NCI-H524 (cell line): ENCODE measurements at places on chromosomes 3 and 15.

GRCh38 chr15:52408823-52409222 is 113.2 kb upstream of the MYO5C start:
- DNase-seq: no peak

DNA sequence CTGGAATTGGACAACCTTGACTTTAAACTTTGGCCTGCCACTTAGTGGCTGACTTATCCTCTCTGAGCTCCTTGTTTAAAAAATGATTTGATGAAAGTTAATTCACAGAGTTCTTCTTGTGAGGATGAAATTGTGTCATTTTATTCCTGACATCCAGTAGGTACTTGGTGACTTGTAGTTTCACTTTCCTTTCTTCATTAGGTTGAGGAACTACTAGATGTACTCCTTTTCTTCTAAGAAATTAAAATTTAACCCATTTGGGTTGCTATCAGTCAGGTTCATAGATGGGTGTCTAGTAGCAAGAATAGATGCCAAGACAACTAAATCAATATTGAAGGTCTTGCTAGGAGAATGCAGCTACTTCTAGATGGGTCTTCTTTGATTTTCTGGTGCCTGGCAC is 5.2 kb downstream of the NR1D2 start:
- no peak for DNase-seq

GRCh38 chr3:194051366-194052149 is 84.4 kb upstream of the HES1 start:
- no peak for DNase-seq

- DNase-seq: peak; percentile 93
Measured at GRCh38 chr3:160454995-160455394, 5.4 kb upstream of the TRIM59 start.

DNA sequence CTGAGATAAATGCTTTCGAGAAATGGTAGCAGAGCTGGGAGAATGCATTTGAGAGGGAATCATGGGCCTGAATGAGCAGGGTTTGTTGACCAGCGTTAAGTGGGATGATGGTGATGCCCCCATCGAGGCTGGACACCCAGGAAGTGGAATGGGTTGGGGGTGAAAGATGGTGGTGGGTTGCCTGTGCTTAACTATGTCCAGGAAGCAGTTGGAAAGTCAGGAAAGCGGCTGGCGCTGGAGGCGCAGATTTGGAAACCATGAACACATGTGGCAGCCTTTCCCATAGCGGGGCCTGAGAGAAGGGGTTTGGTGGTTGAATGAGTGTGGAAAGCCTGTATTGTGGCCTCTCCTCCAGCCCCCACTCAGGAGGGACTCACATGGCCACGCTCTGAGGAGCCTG is 80.7 kb downstream of the AAGAB start:
- DNase-seq: no peak

DNA sequence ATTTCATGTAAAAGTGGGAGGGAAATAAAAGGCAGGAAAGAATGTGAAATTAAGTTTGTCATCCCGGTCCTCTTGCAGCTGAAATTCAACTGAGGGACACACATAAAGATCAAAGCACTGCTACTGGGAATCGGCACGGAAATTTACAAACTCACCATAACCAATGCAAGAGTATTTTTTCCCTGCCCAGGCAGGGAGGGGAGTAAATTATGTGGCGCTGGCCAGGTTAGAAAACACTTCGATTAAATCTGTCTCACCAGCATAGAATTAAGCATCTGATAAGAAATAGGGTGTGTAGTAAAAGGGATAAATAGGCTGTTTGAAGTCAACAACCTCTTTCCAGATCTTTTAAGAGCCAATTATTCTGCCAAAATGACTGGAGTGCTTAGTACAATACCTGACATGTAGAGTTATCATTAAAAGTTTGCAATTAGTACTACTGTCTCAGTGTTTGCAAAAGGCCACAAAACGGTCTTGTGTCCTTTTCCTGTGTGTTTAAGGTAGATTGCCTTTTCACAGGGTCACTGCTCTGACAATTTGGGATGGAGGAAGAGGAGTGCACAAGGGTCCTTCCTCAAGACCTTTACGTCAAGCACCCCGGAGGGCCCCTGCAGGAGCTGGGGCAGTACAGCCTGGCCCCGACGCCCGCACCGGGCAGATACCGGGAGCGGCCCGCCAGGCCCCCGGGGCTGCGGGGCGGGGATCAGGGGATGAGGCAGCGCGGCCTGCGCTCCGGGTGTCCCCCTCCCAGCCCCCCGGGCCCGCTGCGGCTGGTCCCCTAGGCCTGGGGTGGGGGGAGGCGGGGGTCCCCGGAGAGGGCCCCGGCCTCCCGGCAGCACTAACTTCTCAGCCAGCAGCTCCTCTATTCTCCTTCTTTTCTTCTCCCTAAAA is 651 bp downstream of the UBA3 start:
- DNase-seq: peak; percentile 4

GRCh38 chr3:187031934-187032333 is 101.6 kb downstream of the ST6GAL1 start:
- no peak for DNase-seq

DNA sequence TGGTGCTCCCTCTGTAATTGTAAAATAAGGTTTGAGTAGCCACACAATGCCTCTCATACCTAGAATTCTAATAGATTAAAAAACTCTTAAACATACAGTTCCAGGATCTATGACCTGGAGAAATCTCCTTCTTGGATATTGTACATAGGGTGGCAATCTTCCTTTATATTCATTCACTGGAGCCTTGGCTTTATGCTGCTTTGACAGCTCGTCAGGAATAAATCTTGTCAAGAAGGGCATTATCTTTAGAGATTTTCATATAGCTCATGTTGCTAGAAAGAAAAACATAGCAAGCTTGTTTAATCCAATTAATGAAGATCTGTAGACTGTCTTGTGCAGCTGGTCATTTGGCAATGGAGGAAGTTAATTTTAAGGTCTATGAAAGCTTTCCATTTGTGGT is 131.1 kb downstream of the PYDC2 start:
- peak; percentile 75 for DNase-seq

DNA sequence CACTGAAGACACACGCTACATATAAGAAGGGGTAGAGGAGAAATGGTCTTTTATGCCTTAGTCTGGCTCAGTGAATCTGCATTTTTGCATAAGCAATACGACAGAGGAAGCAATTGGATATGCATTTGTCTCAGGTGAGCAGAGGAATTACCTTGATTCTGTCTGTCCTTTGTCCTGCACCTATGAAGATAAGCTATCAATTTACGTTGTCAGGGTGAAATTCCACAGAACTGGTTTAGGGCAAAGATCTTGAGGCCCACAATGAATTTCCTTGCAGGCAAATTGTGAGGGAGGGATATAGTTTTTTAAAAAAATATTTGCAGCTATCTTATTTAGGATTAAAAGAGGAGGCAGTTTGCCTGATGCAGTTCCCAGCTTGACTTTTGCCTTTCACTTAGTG is 31.6 kb upstream of the MASP1 start:
- no peak for DNase-seq

DNA sequence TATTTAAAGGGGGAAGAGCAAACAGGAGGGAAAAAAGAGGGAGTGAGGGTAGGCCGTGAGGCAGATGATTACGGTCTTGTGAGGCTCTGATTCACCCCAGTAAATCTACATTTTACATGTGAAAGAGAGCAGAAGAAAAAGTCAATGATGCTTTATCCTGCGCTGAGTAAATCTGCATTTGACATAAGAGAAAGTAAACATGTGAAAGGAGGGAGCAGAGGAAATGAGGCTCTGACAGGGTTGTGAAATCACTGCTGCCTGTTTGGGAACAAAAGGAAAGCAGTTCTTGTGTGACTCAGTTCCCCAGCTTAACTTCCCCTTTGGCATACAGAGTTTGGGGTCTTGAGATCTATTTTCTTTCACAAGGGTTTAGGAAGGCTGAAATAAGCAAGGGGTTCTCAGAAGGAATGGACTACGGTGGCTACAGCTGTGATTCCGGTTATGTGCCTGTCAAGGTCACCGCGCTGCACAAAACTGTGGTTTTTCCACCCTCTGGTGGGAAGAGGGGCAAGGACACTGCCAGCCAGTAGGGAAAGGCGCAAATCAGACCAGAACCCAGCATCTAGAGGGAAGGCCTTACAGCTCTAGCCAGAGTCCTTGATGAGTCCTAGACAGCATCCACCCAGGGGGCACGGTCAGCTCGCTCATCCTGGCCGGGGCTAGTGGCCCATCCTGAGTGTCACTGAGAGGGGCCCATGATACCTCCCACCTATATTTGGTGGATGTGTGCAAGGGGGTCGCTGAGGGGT is 18.9 kb upstream of the HCN4 start:
- DNase-seq: no peak

DNA sequence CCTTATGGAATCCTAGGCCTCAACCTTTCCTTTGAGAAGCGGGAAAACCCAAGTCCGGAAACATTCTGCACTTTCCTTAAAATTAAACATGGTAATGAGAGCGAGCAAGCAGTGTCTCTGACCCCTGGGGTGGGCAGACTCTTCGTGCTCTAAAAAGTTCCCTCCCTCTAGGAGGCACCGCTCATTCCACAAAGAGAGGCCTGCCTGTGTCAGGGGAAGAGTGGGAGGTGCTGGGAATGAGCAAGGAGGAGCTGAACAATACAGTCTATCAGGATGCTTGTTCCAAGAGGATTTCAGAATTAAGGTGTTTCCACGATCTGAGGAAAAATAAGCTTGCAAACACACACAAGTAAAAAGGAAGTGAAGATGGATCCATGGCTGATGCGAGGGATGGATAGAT is 6.0 kb upstream of the RLBP1 start:
- DNase-seq: no peak

- DNase-seq: peak; percentile 63
Measured at GRCh38 chr15:94582368-94582767, 351.0 kb downstream of the MCTP2 start.

GRCh38 chr3:107206945-107207344 is 170.3 kb upstream of the CCDC54 start:
- DNase-seq: no peak

DNA sequence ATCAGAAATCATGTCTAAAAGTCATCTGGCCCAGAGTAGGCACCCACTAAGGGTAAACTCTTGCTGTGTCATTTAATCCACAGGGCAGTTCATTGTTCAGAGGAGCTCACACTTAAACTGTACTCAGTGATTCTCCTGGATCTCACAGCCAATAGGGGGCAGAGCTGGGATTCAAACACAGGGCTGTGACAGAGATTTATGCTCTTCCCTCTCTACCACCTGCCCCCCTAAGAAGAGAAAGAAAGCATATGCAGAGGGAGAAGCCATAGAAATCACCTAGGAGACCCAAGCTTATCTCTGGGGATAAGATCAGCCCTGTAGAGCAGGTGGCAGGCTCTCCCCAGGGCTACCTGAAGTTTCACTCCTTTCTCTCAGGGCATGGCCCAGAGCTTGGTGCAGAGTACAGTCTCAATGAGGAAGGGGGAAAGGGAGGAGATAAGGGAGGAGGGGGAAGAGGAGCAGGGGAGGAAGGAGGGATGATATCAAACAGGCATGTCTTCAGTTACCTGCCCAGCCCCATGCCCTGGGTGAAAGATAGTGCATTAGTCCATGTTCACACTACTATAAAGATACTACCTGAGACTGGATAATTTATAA is 51.8 kb upstream of the ADPGK start:
- DNase-seq: peak; percentile 95

GRCh38 chr15:87752250-87752951 is 504.1 kb downstream of the NTRK3 start:
- DNase-seq: no peak

DNA sequence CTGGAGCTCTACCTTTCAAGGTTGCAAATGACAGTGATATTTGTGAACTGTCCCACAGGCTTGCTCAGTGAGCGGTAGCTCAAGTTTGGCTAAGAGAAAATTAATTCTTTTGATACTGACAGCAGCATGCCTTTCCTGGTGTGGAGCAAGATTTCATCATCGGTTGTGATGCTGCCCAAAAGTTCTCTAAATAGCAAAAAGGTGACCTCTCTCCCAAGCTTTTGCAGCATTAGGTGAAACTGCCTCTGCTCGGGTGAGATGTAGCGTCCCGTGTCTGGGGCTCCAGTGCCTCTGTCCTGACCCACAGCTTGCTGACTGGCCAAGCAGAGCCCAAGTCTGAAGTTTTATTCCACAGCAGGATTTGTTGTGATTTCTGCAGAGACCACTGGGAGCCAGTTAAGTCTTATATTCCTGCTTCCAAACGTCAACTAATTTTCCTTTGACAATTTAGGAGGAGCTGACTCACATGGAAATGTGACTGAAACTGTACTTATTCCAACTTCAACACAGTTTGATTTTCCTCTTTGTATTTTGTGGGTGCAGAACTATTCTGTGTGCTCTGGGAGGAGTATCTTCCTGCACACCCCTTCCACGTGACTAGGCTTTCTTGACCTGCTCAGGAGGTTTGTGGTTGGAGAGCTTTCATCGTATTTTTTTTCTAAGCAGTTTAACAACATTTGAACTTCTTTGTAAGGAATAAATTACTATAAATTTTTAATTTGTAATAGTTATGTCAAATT is 5.9 kb downstream of the SYNM start:
- DNase-seq: no peak

DNA sequence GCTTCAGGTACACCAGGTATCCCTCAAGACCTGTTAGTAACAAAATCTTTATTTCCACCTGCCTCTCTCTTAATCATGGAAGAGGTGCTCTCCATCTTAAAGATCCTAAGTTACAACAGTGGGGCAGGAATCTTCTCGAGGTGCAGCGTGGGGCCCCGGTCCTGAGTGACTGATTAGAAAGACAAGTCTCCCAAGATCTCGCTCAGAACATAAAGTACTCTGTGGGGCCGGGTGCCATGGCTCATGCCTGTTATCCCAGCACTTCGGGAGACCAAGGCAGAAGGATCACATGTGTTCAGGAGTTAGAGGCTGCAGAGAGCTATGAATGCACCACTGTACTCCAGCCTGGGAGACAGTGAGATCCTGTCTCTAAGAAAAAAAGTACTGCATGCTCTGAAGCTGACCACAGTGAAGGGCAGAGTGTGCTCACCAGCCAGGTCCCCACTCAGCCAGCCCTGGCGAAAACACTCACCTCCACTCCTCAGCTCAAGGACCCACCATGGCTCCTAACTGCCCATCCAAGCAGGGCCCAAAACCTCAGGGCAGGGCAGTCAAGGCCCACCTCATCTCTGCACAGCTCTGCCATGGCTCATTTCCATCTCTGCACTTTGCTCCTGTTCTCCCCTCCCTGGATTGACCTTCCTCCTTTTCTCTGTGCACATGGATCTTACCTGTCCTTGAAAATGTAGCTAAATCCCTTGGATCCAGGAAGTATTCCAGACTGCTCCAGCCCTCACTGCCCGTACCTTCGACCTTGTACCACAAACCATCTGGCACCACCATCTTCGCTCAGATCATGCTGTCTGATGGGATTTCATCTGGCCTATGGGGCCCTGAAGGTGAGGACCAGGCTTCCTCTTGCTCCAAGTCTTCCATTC is 7.1 kb downstream of the SEMA7A start:
- DNase-seq: no peak
